Smooth muscle cell of trachea (primary cell): ENCODE measurements at places on chromosomes 4 and X. TPM values are rescaled to one million over a fixed set of nuclear protein-coding genes. Genes with fewer than 3 reads are reported as not detected.

UCHL1 gene
- total RNA-seq = 341 and 500 TPM in 2 replicates

DCAF12L2 gene
- total RNA-seq = under 0.01 and 0.15 TPM in 2 replicates

MAGEA2 gene
- total RNA-seq = not detected in 2 replicates

PDE5A gene
- total RNA-seq = 276 and 402 TPM in 2 replicates

MAGEC3 gene
- not detected in 2 replicates for total RNA-seq

TRMT10A gene
- total RNA-seq = 5.5 and 14.3 TPM in 2 replicates

P2RY8 gene
- not detected in 2 replicates for total RNA-seq

EDA2R gene
- total RNA-seq = 12.1 and 22.8 TPM in 2 replicates

HSFX4 gene
- not detected in 2 replicates for total RNA-seq

DCAF8L2 gene
- total RNA-seq = under 0.01 TPM in 1 of 2 replicates, not detected in the other

LIMCH1 gene
- 0.83 and 0.87 TPM in 2 replicates for total RNA-seq

ANTXR2 gene
- 112 and 133 TPM in 2 replicates for total RNA-seq

HAUS7 gene
- total RNA-seq = 13.7 and 17.0 TPM in 2 replicates

CT45A9 gene
- total RNA-seq = not detected in 2 replicates

SLC34A2 gene
- total RNA-seq = not detected in 2 replicates

IGSF1 gene
- total RNA-seq = not detected in 2 replicates

CWH43 gene
- total RNA-seq = not detected in 2 replicates

SAGE1 gene
- not detected in 2 replicates for total RNA-seq

SHROOM3 gene
- total RNA-seq = 19.2 and 27.5 TPM in 2 replicates
